Activated CD8-positive, alpha-beta memory T cell treated with anti-CD3 and anti-CD28 coated beads for 1 hour (primary cell): ENCODE measurements at places on chromosomes 5 and 9.
A peak's percentile ranks its signal among the peaks of the same experiment; 100 is the strongest.

DNA sequence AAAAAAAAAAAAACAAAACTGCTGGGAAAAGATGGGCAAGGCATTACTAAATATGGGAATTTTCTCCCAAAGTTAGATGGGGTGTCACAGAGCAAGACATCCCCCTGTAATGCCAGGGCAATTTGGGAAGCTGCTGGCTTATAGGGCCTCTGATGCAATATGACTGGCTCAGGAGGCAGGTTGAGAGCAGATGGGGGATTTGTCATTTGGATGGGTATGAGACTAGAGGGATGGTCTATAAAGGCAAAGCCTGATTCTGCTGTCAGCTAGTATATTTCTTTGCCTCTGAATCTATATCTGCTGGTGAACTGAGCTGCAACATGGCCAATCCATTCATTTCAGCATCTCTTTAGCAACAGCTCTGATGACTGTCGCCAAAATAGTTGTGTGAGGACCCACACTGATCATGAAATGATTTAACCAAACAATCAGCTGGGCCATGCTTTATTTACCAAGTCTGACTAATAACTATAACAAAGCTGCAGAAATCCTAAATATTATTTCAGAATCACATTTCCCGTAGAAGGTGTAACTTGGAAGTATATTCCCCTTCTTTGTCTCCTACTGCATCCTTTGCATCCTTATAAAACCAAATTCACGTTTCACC is 455.1 kb upstream of the ZNF608 start:
- DNase-seq, result no peak

- DNase-seq, result no peak
These were observed 21.0 kb downstream of the LARP1 start for GRCh38 chr5:154776167-154776566.

DNA sequence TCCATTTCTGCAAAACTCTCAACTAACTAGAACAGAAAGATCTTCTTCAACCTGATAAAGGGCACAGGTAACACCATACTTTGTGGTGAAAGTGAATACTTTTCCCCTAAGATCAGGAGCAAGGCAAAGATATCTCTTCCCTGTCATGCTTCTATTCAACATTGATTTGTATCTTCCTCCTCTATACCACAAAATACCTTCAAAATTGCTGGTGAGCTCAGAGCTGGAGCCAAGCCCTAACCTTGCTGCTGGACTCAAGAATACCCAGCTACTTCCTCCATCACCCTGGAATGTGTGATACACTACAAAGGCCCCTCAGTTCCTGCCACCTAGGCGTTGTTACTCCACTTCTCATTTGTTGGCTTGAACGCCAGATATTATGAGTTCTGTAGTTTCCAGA is 499.0 kb downstream of the ACTL7B start:
- no peak for DNase-seq

GRCh38 chr9:19358701-19359100 is 21.3 kb downstream of the RPS6 start:
- DNase-seq, result no peak

GRCh38 chr5:149141224-149141956 is at the start of gene ABLIM3:
TSS of gene ABLIM3 (plus strand) at chr5:149141493. CDS start at chr5:149142096, 603 bp downstream.
- peak; percentile 61 for DNase-seq

- no peak for DNase-seq
These were observed 20.9 kb upstream of the ARHGAP26 start for GRCh38 chr5:142749321-142749720.

DNA sequence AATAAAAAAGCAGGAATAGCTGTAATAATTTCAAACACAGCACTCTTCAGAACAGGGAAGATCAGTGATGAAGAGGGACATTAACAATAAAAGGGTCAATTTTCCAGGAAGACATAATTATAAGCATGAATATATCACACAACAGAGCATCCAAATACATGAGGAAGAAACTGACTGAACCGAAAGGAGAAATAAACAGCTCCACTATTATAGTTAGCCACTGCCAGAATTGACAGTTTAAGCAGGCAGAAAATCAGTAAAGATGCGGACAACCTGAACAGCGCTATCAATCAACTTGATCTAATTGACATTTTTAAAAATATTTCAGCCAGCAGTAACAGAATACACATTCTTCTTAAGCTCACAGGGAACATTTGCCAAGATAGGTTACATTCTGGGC is 89.1 kb downstream of the MED10 start:
- DNase-seq, result no peak

GRCh38 chr5:76305269-76305668 is 97.8 kb upstream of the IQGAP2 start:
- DNase-seq, result no peak

DNA sequence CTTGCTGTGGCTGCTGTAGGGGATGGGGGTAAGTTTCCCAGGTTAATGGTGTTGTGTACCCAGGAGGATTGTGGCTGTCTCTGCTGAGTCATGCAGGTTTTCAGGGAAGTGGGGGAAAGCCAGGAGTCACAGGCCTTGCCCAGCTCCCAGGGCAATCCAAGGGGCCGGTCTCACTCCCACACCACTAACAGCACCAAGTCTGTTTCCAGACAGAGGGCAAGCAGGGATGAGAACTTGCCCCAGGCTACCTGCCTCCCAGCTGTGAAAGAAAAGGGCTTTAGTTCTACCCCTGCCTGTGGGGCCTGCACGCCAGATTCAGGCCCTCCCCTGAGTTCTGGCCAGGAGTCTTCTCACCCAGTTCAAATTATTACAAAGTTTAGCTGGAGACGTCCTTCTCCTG is 579.8 kb upstream of the ST8SIA4 start:
- DNase-seq, result no peak

DNA sequence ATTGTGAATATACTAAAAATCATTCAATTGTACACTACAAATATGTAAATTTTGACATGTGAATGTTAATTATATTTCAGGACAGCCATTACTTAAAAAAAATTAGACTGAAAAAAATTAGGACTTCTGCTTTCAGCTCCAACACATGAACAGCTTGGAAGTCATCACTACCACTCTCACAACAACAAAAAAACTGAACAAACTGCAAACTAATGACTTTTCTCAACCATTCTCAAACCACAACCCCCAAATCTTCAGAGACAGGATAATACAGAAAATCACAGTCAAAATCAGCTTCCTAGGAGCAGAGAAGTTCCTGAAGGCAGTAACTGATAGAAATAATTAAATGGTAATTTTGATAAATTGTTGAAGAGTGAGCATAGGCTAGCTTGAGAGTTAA is 686.4 kb downstream of the TLE1 start:
- DNase-seq, result no peak

- DNase-seq, result no peak
These were observed 7.2 kb upstream of the HOMER1 start for GRCh38 chr5:79521156-79521555.

- no peak for DNase-seq
These were observed 54.5 kb downstream of the DCP2 start for GRCh38 chr5:113031104-113031503.

DNA sequence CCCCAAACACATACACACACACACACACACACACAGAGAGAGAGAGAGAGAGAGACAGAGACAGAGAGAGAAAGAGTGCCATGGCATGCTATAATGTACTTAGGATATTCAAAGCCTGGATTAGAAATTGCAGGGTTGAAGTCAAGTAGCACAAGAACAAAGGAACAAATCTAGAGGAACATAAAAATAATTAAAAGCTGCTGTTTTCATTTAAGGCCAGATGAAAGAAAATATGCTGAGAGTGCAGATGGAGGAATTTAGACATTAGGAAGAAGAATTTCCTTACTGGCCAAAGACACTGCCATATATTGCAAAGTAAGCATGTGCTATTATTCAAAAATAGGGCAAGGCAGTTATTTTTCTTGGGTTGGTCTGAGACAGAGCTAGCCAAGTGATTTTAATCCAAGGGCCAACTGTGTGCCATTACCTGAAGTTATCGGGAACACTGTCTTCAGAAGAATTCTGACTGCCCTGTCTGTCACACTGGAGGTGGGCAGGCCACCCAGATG is 31.7 kb downstream of the HSD17B3 start:
- no peak for DNase-seq

- DNase-seq, result no peak
These were observed 161.1 kb downstream of the TARS1 start for GRCh38 chr5:33601881-33602280.

GRCh38 chr9:123614306-123615263 is 258.6 kb downstream of the CRB2 start:
- no peak for DNase-seq
